ENCODE measurements at places on chromosomes 1 and 21.
A peak's percentile ranks its signal among the peaks of the same experiment; 100 is the strongest.

- peak; percentile 100 for DNase-seq
Observed at GRCh38 chr1:33433509-33434362, 2.8 kb upstream of the PHC2 start.

DNA sequence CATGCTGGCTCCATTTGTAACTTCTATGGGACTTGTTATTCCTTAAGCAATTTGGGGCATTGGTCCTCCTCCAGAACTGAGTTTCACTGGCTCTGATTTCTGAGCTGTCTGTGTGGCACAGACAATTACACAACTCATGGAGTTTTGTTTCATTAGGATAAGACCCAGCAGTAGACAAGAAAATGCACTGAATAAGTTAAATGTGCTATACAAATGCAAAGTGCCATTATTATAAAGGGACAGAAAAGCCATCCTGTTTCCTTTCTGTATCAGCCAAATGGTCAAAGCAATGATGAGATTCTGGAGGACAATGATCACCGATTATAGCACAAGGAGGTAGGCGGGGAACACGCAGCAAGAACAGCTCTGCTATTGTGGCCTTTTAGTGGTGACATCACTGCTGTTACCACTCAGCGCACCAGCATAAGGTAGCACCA, 81.9 kb downstream of the CNIH3 start:
- DNase-seq, result no peak

DNA sequence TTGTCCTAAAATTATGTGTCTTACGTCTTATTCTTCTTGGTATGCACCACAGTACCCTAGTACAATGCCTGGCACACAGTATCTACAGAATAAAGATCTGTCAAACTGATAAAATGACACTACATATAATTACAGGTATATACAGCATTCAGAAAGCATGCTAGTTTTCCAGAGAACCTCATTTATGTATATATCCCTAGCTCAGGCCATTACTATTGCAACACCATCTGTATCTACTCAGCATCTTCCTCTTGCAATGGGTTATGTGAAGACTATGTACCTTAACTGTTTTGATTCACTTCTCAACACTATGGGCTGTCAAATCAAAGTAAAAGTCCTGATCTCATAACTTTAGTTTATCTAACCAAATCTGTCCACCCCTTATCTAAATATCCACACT, 58.5 kb upstream of the GUCA2A start:
- no peak for DNase-seq

DNA sequence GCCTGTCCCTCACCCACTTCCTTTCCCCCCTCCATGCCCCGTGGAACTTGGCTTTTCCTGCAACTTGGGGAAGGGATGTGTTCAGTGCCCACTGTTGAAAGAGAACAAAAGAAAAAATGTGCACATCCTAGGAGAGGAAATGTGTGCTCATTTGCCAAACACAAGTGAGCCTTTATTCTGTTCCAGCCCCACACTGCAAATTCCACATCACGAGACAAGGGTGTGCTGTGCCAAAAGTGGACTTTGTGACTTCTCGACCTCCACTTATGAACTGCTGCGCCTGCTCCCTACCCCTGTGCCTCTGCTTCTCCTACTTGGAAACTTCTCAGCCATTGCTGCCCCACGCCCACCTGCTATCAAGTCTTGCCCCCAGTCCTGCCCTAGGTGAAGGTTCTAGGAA, 97.0 kb upstream of the GRIK3 start:
- DNase-seq, result no peak

DNA sequence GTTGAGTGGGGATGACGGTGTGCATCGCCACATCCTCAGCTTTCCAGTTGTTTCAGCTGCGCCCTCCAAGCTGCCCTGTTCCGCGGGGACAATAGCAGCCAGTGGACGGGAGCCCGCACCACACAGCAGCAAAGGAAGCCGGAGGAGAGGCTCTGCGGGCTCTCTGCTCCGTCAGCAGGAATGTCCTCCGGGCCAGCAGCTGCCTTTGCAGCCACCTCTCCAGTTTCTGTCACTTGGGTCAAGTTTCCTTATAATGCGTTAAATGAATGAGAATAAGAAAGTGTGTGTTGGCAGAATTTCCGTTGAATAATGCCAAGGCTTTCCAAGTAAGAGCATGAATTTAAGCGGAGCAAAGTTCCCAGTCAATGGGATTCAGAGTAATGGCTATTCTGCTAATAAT, 263.3 kb downstream of the KIF26B start:
- DNase-seq, result no peak

- DNase-seq, result no peak
Observed at GRCh38 chr1:114118351-114118990, 35.2 kb downstream of the SYT6 start.

GRCh38 chr1:9246215-9246614, 11.6 kb downstream of the H6PD start:
- no peak for DNase-seq

DNA sequence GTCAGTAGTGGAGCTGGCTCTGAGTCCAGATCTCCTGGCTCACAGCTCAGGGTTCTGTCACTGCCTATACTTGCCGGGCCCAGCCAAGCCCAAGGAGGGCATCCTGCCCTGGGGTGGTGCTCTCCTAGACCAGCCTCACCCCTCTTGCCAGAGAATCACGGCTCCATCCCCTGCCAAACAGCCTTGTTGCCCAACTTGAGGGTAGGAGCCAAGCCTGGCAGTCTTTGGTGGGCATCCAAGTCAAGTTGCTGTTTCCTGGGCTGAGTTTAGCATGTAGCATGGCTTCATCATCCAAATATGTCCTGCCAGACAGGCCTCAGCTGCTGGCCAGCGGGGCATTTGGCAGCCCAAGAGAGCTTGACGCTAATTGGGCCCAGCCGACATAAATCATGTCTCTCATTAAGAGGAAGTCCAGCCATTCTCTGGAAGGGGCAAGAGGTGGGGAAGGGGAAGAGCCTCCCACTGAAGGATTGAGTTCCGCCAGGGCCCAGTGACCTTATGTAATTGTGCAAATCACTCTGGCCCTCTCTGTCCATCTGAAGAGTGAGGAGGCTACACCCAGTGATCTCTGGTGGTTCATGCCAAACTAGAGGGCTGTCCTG, 22.6 kb upstream of the TRABD2B start:
- no peak for DNase-seq

- no peak for DNase-seq
Observed at GRCh38 chr1:225712391-225712790, 59.5 kb upstream of the ENAH start.

DNA sequence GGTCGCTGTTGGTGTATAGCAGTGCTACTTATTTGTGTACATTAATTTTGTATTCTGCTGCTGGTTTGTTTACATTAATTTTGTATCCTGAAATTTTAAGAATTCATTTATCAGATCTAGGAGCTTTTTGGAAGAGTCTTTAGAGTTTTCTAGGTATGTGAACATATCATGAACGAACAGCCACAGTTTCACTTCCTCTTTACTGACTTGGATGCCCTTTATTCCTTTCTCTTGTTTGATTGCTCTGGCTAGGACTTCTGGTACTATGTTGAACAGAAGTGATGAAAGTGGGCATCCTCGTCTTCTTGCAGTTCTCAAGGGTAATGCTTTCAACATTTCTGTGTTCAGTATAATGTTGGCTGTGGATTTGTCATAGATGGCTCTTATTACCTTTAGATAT, 1757.9 kb downstream of the BRINP3 start:
- DNase-seq, result no peak

- DNase-seq, result no peak
Observed at GRCh38 chr1:32047701-32048100, 25.0 kb upstream of the TMEM39B start.

GRCh38 chr1:204192589-204193352, 3.5 kb downstream of the KISS1 start:
- no peak for DNase-seq

DNA sequence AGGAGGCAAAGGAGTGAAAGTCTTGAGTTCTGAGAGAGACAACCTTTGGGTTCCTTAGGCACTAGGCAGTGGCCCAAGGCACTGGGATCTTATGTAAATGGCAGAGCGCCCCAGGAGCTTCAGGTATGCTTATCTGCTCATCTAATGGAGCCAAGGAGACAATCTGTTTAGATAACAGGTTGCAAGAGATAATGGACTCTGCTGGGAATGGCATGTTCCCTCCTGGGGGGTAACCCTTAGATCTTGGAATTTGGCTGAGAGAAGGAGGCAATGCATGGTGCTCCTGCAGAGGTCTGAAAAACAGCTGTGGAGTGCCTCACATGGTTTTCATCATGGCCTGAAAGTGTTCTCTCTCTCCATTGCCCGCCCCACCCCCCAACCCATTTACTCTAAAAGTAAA, 44.1 kb upstream of the WLS start:
- DNase-seq, result no peak

DNA sequence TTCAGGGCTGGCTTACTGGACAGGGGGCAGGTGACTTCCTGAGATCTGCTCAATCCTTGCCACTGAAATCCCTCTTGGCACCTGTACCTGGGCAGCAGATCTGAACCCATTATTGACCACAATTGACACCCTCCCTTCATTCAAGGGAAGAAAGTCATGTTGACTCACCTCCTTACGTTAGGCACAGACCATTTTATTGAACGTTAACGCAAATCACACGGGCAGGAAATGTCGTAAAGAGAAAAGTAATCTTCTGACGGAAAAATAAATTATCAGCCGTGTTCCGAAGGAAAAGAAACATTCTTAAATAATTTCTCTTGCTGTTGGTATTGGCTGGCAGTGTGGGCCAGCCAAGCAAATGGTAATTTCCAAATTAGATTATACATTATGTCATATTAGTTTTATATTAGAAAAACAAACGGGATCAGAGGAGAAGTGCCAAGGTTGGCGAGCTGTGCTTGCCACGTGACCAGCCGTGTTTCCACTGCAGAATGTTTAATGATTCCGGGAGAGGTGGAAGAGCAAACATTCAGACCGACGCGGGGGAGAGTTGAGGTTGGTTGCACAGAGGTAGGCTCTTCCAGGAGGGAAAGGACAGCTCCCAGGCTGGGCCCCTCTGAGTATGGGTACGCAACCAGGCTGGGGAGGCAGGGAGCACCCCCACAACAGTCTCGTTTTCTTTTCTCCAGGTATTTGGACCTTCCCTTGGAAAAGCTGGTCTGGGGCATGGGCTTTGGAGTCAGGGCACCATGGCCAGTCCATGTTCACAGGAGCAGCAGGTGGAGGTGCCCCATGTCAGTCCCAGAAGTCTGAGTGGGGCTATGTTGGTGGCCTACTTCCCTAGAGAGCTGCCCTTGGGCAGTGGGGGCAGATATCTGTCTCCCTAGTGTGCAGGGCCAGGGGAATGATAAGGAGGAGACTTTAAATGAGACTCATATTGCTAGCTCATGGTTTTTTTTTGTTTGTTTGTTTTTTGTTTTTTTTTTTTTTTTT, 121.1 kb downstream of the FOXD2 start:
- DNase-seq, result no peak

DNA sequence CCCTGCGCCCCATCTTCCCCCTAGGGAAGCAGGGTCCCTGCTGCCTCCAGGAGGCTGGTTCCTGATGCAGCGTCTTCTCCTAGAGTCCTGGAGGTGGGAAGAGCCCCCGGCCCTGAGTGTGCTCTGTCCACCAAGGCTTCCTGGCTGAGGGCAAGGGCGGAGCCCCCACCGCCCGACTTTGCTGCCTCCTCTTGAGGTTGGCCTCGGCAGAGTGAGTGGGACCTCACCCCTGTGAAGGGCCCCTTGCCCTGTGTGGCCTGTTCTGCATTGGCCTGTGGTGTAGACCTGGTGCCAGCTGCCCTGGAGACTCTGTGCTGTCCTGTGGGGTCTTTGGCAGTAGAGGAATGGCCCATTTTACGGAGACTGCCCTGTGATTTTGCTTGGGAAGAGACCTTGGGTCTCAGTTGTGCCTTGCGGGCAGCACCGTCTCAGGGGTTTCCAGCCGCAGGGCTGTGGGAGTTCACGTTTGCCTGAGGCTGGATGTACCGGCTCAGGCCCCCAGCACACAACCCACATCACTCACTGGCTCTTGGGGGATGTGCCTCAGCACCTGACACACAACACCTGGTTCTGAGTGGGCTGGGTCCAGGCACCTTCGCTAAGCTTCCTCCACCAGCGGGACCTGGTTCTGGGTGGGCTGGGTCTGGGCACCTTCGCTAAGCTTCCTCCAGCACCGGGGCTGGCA, 73.6 kb downstream of the SKI start:
- no peak for DNase-seq

DNA sequence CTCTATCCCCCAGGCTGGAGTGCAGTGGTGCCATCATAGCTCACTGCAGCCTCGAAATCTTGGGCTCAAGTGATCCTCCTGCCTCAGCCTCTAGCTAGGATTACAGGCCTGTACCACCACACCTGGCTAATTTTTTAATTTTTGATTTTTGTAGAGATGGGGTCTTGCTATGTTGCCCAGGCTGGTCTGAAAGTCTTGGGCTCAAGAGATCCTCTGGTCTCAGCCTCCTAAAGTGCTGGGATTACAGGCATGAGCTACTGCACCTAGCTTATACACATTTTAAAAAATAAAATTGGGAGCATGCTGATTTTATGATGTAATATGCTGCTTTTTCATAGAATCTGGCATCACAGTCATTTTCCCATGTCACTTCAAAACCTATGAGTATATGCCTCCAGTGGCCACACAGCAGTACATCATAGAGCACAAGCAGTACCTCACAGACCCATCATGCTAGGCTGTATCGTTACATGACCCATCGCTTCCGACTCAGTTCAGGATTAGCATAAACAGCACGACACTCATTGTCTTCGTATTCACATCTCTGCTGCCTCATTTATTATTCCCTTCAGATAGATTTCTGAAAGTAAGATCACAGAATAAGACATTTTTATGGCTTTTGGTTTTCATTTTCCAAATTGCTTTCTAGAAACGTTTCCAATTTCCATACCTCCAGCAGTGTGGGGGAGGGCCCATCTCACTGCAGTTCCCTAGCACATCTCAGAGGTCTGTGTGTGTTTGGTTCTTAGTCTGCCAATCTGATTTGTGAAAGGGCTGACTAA, 35.9 kb upstream of the CCSAP start:
- no peak for DNase-seq

- no peak for DNase-seq
Observed at GRCh38 chr1:30103708-30104411, 619.5 kb downstream of the MATN1 start.

GRCh38 chr1:179702946-179703539, 40.0 kb upstream of the FAM163A start:
- no peak for DNase-seq

DNA sequence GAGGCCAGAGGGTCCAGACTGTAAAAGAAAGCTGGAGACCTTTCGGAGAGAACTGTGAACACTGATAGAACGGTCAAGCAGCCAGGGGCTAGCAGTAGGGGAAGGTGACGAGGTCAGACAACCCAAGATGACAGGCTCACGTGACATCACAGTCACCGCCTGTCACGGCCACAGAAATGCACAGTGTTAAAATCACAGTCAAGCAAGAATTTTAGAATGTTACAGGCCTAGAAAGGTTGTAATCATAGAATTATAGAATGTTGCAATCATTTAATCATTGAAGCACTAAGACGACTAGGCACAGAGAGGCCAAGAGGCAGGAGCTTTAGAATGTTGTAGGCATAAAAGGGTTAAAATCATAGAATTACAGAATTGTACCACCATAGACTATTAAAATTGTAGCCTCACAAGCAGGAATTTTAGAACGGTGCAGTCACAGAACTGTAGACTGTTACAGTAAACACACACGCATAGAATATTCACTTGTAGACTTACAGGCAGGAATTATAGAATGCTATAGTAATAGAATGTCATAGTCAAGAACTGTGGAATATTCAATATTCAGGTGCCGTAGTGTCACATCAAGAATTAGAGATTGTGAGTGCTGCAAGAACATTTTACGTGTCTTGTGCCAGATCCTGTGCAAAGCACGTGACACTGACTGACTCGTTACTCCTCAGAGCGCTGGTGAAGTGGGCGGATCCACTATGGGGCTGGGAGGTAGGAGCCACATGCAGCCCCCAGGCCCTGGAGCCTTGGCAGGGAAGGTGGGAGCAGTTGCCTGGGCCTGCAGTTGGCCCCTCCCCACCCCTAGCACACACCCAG, 118.1 kb downstream of the EPHB2 start:
- no peak for DNase-seq

GRCh38 chr21:41067709-41068108, 100.3 kb upstream of the BACE2 start:
- DNase-seq, result no peak

Data from LHCN-M2 (cell line).